CD4-positive, alpha-beta T cell treated with Interleukin-6 for 4 hours (primary cell): ENCODE measurements at places on chromosomes 7 and 10.

GRCh38 chr10:76514321-76514720 is 1082.9 kb downstream of the LRMDA start:
- DNase-seq = no peak

DNA sequence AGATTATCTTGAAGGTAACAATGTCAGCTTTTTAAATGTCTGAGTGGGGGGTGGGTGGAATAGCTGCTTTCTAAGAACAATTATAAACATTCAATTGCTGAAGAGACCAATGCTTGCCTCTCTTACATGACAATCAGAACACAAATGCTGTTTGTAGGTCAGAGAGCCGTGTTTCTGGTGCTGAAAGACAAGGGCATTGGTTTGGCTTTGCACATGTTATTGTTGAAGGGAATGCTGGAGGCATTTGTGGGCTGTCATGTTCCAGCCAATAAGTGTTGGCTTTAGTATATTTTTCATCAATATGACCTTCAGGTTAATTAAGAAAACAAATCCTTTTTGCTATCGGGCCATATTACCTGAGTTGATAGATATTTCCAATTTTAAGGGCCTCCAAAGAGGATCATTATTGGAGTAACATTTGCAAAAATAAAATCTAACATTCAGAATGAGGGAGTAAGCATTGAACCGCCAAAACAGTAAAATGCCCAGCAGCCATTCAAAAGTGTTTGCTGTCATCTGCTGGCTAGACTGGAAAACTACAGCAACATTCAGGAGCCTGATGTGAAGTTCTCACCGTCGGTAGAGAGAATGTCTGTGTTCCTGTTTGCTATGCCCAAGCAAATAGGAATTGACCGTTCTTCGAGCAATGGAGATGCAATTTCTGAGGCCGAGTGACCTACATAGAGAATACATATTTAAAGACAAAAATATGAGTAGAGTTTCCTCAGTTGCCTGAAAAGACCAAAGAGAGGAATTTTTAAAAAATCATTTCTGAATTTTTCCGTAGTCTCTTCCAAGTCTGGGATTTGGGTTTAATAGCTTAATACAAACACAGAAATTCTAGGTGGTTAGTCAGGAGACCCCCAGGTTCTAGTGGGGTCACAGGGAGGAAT is 118.9 kb downstream of the APBB1IP start:
- peak; percentile 48 for DNase-seq

DNA sequence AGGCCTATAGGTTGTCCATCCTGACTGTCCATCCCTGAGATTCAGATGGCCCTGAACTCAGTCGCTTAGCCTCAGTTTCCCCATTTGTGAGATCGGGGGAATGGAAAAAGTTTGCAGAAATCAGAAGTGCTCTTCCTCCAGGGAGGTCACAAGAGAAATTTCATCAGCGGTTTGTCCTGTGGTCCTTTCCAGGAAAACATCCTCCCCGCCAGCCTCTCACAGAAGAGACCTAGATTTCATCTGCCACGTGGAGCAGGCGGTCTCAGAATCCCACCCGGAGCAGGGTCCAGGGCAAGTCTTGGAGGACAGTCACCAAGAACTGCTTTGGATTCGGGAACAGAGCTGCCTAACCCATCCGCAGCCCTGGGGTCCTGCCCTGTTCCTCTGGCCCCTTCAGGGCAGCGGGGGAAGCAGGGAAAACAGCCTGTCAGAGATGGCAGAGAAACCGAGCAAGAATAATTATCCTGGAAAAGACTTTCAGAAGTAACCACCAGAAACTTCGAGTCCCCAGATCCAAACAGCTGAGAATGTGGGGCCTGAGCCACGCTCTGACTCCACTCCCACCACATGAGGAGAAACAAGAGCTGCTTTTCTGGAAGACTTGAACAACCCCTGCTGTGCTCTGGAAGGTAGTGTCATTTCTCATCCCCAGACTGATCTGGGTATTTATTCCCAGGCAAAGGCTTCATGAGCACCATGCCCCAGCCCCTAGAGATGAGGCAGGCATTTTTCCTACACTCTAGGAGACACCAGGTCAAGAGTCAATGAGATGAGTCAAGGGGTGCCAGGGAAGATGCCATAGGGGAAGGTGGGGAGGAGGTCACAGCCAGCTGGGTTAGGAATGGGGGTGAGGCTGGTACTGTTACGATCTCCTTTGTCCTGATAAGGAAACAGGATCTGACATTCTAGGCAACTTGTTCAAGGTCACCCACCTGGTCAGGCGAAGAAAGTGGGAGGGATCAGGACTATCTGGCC is 1.1 kb upstream of the TNS3 start:
- DNase-seq = no peak

DNA sequence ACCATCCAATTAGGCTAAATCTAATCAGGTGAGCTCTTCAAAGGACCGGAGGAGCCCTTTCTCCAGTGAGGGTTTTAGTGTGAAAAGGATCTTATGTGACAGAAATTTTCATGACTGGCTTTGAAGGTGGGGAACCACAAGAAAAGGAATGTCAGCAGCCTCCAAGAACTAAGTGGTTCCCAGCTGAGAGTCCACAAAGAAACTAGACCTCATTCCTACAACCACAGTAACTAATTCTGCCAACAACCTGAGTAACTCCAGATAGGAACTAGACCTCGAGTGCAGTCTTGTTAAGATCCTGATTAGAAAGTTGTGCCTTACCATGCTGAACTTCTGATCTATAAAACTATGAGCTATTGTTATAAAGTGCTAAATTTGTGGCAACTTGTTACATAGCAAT is 51.3 kb downstream of the PCLO start:
- DNase-seq = no peak

DNA sequence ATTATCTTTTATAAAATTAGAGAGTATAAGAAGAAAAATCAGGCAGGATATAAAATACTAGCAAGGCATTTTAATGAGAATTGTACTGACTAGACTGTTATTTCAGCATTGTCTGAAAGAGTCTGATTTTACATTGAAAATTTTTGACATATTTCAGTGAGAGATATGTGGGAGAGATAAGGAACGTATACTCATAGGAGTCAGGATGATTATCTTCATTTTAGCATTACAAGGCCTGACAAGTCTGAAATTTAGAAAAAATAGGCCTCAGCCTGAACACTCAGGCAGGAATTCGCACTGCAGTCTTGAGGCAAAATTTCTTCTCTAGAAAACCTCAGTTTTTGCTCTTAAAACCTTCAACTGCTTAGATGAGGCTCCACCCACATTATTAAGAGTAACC is 386.0 kb downstream of the HGF start:
- no peak for DNase-seq

DNA sequence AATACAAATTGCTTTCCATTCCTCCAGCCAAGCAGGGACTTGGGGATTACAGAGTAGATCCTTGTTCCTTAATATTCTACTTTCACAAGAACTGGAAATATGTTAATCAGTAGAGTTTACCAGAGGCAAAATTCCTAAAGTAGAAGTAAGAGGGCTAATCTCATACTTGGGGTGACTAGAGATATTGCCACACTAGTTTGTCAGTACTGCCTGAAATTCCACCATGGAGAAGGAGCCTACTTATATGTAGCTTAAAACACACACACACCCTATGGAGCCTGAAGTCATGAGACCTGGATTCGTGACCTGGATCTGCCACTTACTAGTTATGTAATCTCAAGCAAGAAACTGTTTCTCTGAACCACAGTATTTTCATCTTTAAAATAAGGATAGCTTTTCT is 33.9 kb downstream of the STRIP2 start:
- DNase-seq = no peak

DNA sequence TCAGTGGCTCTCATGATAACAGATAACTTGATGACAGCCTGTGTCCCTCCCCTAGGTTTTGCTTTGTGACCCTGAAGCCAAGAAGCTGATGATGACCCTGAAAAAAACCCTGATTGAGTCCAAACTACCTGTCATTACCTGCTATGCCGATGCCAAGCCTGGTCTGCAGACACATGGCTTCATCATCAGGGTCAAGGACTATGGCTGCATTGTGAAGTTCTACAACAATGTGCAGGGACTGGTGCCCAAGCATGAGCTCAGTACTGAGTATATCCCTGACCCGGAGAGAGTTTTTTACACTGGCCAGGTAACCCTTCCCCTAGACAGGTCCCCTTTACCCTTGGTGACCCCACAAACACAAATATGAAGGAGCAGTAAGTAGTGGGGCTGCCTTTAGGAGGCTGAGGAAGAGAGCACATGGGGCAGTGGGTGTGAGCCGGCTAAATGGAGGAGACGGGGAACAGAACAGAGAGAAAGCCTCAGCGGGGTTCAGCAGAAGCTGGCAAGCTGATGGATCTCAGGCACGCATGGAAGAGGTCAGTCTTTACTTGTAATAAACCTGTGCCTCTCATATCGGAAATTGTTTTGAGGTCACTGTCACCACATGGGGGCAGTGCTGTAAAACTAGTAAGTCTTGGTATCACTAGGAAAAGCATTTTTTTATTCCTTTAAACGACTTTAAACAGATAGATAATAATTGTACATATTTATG is 20.2 kb downstream of the PDCD11 start:
- peak; percentile 76 for DNase-seq

- no peak for DNase-seq
Measured at GRCh38 chr10:131065673-131066305, 245.7 kb downstream of the TCERG1L start.

DNA sequence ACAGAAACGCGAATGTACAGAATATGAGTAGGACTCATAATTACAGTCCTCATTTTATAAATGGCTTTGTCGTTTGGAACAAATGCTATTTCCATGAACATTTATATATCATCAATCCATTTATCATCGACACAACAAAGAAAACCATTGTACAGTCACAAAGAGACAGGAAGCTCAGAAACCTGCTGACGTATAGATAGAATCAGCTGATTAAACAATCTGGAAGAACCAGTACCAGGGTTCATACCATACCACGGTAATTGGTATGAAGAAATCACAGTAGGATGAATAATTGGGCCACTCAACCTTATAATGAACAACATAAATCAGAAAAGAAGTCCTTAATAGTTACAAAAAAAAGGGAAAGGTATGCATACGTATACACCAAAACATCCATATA is 295.0 kb downstream of the PARD3 start:
- DNase-seq = no peak

- peak; percentile 35 for DNase-seq
Measured at GRCh38 chr7:142375710-142376313, 118.0 kb upstream of the PRSS58 start.

DNA sequence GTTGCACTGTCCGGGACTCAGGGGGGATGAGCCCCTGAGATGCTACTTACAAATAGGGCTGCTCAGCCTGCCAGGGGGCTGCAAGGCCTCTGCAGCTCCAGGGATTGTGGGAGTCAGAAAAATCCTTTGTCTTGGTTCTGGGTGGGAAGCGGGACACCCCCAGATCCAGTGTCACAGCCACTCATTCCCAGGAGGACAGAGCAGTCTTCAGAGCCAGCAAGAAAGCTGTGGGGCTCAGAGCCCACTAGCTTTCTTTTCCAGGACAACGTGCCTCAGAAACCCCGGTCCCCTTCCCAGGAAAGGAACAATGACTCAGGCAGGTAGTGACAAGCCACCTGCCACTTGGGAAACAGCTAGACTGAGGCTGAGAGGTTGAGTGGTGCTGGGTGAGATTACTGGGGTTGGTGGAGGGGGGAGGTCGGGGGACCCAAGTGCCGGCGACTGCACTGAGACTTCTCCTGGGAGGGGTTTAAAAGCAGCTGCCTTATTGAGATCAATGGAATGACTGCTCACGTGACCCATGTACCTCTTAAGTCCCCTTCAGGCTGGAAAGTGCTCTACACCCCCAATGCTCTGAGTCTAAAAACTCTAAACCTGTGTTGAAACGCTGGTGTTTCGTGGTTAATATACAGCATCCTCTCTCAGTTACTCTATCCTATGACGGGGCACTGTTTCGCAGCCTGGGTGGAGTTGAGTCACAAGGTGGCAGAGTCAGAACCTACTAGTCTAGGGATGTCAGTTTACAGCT is 123.6 kb downstream of the UBE2H start:
- no peak for DNase-seq

GRCh38 chr7:30422922-30423321 is 55.7 kb downstream of the NOD1 start:
- DNase-seq = no peak

- DNase-seq = no peak
Measured at GRCh38 chr10:20552382-20552781, 344.7 kb downstream of the NEBL start.

DNA sequence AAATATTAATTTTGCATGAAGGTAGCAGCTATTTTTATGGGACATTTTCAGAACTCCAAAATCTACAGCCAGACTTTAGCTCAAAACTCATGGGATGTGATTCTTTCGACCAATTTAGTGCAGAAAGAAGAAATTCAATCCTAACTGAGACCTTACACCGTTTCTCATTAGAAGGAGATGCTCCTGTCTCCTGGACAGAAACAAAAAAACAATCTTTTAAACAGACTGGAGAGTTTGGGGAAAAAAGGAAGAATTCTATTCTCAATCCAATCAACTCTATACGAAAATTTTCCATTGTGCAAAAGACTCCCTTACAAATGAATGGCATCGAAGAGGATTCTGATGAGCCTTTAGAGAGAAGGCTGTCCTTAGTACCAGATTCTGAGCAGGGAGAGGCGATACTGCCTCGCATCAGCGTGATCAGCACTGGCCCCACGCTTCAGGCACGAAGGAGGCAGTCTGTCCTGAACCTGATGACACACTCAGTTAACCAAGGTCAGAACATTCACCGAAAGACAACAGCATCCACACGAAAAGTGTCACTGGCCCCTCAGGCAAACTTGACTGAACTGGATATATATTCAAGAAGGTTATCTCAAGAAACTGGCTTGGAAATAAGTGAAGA is 112.3 kb downstream of the CFTR start:
- no peak for DNase-seq

- DNase-seq = no peak
Measured at GRCh38 chr10:4651404-4652037, 174.5 kb upstream of the AKR1E2 start.

- DNase-seq = no peak
Measured at GRCh38 chr10:15325243-15325943, 45.7 kb downstream of the FAM171A1 start.

GRCh38 chr10:117903854-117904253 is 142.9 kb downstream of the RAB11FIP2 start:
- no peak for DNase-seq

DNA sequence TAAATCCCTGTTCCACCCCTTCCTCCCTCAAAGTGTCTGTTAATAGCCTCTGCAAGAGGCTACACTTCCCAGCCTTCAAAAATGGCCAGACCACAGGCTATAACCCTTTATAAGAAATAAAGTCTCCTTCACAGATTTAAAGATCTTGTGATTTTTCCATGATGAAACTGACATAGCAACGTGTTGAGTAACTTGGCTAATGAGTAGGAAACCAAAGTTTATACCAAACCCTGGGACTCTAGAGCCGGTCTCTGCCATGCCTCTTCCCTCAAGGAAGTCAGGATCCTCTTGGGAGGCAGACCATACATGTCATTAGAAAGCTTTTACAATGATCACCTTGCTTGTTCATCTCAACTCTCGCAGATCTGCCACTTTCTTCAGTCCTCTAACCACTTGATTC is 44.4 kb downstream of the GRM8 start:
- DNase-seq = no peak

GRCh38 chr10:67934336-67934735 is 49.9 kb downstream of the SIRT1 start:
- no peak for DNase-seq

- DNase-seq = no peak
Measured at GRCh38 chr7:118059209-118059608, 124.8 kb upstream of the LSM8 start.

GRCh38 chr10:77925795-77926565 is 575 bp downstream of the DLG5 start:
- DNase-seq = no peak
